ENCODE measurements at places on chromosomes 2 and 18.

DNA sequence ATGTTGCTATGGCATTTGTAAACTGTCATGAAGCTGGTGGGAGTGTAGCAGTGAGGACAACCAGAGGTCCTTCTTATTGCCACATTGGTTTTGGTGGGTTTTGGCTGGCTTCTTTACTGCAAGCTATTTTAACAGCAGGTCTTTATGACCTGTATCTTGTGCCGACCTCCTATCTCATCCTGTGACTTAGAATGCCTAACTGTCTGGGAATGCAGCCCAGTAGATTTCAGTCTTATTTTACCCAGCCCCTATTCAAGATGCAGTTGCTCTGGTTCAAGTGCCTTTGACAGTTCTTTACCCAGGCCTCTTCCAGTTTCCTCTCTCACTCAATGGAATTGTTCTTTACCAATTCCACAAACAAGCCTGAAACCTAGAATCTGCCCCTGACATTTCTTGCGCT lies 145.1 kb downstream of the KCNE4 start:
- DNase-seq: no peak

- DNase-seq: no peak
Measured at GRCh38 chr18:25109484-25109883, 242.5 kb downstream of the ZNF521 start.

DNA sequence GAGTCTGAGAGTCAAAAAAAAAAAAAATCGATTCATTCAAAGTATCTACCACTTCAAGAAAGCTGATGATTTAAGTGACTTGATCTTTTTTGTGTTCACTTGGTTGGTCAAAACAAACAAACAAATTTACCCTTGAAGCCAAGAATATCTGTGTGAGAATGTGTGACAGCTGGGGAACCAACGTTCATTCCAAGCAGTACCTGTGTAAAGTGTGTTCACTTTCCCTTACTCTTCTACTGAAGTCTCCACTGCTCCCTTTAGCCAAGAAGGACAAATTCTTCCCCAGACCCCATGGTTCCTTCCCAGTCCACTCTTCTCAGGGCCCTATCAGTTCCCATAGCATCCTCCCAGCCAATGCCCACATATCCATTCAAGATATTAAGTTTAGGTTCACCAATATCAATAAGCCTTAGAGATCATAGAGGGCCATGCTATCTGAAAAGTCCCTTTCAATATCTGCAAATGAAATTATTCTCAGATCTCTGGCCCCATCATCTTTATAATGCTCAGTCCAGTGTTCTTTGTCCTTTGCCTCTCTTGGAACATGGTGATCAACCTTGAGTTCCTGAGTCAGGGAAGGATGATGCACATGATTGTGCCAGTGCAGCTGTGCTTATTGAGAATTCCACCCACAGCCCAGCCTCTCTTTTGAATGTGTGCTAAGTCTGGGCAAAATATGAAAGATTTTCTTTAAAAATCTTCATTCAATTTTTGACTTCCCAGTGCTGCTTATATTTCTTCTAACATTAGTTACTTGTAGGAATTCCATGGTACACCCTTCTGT lies 82.8 kb upstream of the DTNA start:
- no peak for DNase-seq

GRCh38 chr2:133867166-133867565 lies 298.9 kb upstream of the NCKAP5 start:
- no peak for DNase-seq

DNA sequence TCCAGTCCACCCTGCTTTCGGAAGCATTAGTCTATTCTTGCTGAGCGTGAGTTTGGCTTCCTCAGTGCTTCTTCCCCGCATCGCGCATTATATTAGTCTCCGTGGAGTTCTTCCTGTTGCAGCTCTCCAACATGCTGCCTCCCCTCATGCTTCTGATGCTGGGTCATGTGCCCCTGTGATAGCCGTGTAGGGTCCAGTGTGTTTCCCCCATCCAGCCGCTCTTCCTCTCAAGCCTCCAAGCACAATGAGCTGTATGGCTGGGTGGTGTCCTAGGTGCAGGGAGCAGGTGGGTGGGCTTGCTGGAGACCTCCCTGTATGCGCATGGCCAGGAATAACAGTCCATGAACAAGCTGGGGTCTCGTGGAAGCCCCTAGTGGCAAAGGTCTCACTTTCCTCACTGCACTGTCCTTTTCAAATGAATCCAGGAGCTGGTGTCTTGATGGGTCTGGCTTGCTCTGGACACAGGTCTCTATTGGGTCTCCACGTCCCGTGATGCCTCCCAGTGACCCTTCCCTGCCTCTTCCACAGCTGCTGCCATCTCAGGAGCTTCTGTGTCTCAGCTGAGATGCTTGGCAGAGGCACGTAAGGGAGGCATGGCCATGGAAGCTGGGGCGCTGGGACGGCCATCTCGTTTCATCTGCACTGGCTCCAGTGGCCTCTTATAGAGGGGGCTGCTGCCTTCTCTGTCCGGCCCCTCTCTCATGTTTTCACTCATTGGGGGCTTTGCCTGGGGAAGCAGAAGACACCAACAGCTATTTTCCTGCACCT lies 54.8 kb upstream of the HDAC4 start:
- no peak for DNase-seq

DNA sequence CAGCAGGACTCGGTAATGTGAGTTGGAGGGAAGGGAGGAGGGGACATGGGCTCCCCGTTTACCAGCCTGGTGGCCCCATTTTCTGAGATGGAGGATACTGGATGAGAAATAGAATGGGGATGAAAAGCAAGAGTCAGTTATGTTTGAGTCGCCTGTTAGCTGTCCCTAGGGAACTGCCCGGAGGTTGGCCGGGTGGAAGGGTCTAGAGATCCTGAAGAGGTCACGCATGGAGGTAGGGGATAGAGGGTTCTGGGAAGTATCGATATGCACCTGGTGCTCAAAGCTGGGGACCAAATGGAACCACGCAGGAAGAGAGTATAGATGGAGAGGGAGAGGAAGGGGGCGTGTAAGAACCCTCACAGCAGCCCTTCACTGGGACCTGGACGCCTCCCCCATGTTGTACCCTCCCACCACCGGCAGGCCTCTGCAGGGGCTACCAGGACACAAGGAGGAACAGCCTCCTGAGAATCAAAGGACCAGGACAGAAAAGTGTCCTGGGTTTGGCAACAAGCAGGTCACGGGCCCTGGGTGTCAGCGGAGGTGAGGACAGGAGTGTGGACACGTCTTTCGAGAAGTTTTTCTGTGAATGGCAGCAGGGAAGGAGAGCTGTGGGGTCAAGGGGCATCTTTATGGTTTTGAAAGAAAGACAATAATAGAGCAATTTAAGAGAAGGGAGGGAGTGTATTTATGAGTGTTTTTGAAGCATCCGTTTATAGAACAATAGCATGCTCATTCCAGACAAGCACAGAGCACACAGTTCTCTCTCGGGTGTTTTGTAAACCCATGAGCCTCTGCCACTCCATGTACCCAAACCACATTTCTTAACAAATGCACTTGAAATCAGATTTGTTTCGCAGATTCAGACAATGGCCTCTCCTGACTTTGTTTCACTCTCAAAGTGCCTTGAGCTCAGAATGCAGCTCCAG lies 132.2 kb downstream of the SMAD7 start:
- DNase-seq: no peak

DNA sequence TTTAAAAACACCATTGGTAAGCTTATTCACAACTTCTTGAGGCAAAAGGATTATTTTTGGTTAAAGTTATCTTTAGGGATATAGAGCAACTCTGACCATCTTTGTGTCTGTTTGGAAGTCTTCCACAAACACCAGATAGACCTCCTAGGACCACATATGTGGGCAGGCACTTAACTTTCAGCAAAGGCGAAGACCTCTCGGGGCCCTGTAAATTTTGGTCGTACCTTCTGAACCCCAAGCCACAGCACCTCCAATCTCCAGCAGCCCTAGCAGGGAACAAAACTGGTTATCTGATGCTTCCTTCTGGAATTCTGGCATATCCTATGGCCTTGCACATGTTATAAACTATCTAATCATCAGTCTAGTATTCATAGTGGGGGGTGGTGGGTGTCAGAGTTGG lies 114.8 kb downstream of the MBD5 start:
- DNase-seq: no peak
